GM20000 (cell line): ENCODE measurements at places on chromosomes 3 and 15.

DNA sequence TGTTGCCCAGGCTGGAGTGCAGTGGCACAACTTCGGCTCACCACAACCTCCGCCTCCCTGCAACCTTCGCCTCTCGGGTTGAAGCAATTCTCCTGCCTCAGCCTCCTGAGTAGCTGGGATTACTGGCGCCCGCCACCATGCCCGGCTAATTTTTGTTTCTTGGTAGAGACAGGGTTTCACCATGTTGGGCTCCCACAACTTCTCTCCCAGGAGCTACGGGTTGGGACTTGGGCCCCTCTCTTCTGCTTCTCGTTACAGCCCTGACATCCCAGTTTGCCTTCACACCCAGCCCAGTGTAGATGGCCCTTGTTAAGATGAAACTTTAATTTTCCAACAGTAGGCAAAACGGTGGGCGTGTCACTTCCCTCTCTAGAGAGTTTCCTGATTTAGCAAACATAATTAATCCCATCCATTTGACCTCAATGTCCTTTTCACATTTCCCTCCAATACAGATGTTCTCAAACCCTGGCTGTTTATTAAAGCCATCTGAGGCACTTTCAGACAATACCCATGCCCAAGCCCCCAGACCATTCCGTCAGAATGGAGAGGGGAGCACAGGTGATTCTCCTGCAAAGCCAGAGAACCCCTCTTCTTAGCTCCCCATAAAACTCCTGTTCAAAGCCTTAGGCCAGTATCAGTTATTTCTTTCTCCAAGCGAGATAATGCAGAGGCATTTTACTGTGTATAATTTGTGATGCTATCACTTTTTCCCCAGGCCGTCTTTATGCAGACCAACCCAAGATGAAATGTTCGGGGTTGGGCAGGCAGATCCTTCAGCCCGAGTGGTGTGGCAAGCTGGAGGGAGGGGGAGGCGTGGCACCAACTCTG is 245.7 kb downstream of the XXYLT1 start:
- no peak for DNase-seq

DNA sequence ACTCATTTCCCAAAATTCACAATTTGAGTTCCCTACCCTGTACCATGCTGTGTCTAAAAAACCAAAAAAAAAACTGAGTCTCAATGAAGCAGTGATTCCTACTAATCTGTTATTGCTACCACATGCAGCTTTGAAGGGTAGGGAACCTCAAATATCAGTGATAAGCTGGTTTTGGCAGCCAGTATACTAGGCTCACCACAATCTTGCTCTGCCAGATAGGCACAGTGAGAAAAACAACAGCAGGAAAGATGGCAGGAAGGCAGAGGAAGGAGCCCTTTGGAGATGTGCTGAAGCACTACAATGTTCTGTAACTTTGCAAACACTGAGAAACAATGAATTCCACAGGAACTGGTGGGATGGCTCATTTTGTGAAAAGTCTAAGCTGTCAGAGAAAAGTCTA is 96.9 kb upstream of the UBP1 start:
- no peak for DNase-seq

DNA sequence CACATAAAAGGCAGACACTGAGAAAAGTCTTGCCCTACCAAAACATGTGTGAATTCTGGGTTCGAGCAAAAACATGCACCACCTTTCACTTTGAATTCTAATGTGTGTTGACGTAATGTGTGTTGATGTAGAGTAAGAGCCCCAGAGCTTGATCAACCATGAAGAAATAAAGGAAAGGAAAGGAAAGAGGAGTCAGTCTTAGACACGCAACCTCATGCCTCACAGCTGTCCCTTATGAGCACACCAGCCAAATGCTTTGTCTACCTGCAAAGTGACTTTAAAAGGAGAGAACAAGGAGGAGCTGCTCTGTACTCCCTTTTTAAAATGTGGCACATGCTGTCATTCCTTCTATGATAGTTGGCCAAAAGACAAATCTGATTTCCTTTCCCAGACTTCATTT is 80.8 kb downstream of the RFTN1 start:
- peak; percentile 14 for DNase-seq

DNA sequence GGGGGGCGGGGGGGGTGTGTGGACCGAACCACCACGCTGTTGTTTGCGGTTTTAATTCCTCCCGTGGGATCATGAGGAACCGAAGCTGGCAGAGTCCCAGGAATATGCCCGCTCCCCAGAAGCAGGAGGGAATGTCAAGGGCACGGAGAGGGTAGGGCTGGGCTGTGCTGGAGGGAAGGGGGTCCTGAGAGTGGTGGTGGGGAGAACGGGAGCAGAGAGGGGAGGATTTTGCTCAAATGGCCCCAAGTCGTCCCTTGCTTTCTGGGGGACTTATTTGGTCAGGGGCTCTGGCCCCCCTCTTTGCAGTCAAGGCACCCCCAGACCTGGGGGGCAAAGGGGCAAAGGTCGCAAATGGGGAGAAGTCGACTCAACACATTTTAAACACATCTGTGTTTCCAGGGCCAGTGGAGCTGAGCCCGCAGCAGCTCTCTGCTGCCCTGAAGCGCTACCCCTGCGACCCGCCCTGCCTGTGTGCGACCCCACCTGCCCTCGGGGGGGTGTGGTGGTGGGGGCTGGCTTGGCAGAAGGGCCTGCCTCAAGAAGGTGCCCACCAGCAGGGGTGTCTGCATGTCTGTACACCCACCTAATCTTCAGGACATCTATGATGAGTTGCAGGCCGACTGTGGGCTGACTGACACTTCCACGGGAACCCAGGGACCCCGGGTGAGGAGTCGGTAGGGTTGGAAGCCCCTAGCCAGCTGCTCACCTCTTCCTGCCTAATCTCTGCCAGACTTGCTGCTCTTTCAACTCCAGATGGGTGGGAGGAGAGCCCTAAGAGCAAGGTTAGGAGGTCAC is 602 bp upstream of the ATP2B2 start:
- no peak for DNase-seq

- no peak for DNase-seq
Measured at GRCh38 chr3:7879572-7879971, 622.1 kb upstream of the LMCD1 start.

GRCh38 chr3:105345156-105345555 is 21.6 kb upstream of the ALCAM start:
- no peak for DNase-seq

GRCh38 chr3:194312743-194313281 is 38.3 kb downstream of the CPN2 start:
- no peak for DNase-seq

GRCh38 chr15:92376109-92376508 is 17.6 kb upstream of the ST8SIA2 start:
- DNase-seq: no peak

- no peak for DNase-seq
Measured at GRCh38 chr3:76122007-76122406, 336.7 kb upstream of the ZNF717 start.

- no peak for DNase-seq
Measured at GRCh38 chr15:57432141-57432741, 55.9 kb downstream of the CGNL1 start.

DNA sequence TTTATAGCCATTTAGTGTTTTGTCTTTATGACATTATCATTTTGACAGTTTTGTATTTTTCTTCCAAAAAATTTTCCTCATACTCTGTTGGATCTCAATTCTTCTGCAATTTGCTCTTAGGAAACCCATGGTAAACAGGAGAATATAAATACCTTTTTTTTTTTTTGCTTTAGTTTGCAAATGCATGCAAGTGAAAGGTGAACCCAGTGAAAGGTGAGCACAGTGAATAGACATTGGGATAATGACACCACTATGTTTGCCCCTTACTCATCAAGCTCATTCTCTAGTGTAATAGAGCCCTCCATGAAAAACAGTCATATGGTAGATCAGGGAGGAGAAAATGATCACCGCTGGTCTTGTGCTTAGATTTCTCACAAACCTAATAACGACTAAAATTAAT is 59.0 kb upstream of the TRPC1 start:
- DNase-seq: no peak

GRCh38 chr3:38454884-38455638 is 1.4 kb downstream of the ACVR2B start:
- peak; percentile 70 for DNase-seq

DNA sequence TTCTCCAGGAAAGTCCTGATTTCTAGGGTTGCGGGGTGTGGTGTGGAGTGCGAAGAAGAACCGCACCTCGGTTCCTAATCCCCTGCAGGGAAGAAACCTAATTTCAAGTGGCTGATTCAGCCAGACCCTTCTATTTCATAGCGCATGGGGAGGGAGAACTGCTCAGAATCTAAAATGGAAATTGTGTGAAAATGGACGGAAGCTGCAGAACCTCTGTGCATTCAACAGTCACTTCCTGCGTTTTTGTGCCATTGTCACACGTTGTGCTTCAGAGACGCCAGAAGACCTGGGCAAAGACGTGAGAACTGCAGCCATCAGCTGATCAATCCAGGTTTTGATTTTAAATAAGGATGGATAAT is 1.2 kb downstream of the SIDT1 start:
- DNase-seq: peak; percentile 56

GRCh38 chr3:171225165-171225564 is 198.6 kb upstream of the SLC2A2 start:
- no peak for DNase-seq

DNA sequence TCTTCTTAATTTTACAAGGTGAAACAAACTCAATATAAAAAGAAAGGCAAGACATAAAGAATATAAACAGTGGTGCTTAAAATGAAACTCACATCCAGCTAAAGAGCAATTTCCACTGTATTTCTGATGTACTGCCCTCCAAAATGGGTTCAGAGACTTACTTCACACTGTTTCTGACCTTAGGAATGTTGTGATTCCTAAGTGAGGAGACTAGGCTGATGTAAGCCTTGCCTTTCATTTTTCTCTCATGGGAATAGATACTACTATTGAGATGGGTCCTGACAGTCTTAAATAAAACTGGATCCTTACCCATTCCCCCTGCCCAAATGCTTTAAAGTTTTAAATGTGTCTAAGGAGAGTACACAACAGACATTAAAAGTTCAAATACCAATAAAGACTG is 86.9 kb downstream of the CBLB start:
- DNase-seq: no peak

DNA sequence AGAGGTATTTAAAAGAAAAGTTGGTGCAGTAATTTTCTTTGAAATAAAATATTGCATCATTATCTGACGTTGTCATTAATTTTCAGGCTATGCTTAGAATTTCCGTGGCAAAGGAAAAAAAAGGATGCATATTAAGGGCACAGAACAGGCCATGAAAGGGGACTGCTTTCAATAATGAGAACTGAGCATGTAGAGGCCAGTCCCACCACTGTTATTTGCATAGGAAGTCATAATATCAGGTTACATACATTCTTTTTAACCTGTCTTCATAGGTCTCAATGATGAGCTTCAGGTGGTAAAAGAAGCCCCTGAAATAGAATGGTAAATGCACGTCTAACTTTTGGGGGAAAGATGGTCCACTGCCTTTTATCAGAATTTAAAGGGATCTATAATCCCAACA is 272.1 kb upstream of the ALCAM start:
- DNase-seq: no peak

GRCh38 chr15:47213883-47214282 is 503.4 kb upstream of the SEMA6D start:
- no peak for DNase-seq

DNA sequence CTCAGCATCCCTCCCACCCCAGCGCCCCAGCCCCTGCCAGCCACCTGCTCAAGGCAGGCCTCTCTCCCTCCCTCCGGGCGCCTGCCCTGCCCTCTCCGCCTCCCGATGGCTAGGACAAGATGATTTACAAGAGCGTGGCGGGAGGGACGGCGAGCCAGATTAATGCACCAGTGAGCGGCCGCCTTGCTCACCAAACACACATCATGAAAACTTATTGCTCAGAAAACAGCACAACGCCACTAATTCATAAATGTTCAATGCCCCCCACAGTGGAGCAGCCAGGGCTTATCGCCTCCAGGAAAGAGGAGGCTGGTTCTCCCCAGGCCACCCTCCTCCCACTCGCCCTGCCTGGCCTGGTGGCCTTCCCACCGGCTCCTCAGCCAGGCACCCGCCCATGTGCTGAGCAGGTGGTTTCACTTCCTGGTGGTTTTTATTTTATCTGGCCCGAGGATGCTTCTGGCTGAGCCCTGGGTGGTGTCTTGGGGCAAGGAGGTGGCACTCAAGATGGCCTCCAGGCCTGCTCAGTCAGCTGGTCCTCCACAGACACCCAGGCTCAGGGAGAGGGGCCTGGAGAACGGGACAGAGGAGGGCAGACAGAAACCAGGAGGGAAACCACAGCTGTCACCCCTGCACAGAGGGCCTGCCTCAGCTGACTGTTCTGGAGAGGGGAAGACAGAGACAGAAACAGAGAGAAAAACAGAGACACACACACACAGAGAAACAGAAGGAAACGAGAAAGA is 284.9 kb downstream of the UACA start:
- DNase-seq: peak; percentile 74

DNA sequence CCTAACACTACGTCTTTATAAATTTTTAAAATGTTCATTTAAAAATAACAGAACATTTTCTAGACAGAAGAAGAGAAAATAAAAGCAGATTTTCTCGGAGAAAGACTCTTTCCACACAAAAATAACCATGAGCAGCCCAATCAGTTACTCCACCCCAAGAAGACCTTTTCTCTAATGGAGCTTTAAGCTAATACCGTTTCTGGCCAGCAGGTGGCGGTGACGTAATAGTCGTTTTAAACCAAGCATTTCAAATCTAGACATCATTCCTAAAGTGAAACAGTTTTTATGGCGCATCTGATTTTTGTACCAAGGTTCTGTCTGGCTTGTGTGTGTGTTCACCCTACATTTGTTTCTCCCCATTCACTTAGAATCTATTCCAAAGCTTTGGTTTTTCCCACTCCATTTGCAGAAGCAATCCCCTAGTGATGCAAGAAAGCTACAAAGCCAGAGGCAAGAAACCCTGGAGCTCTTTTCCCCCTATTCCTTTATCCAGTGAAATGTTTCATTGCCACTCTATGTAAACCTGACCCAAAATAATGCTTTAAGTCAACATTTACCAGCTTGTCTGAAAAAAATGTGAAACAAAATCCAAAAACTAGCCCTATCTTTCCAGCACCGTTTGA is 336.7 kb upstream of the IGF1R start:
- peak; percentile 73 for DNase-seq

- no peak for DNase-seq
Measured at GRCh38 chr15:42742149-42742548, 5.2 kb upstream of the CDAN1 start.

DNA sequence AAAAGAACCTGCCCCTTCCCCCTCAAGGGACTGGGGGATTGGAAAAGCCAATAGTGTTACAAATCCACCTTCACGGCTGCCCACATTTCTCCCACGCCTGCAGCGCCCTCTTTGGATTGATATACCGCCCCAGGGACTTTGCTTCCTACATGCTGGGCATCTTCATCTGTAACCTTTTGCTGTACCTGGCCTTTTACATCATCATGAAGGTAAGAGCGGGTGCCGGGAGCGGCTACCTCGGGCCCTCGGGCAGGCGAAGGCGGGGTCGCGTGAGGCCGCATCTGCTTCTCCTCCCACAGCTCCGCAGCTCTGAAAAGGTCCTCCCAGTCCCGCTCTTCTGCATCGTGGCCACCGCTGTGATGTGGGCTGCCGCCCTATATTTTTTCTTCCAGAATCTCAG is 73.1 kb downstream of the USF3 start:
- DNase-seq: no peak

DNA sequence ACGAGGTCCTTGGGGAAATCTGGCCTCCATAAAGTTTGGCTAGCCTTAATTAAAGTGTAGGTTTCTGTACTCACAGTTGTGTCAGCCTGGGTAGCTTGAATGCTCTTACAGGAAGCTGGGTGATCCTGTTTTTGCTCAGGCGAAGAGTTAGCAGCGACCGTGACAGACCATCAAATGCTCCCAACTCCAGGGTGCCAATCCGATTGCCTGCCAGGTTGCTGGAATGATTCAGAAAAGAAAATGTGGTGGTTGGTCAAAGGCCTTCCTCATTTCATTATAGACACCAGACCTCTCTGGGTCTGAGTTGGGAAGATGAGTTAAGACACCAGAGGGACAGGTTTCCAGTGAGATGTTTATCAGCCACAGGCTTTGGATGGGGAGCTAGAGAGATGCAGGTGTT is 86.0 kb downstream of the LRIG1 start:
- no peak for DNase-seq
